Psoas muscle (tissue), 8 donors: ENCODE measurements at places on chromosomes 1 and 21. TPM values are rescaled to one million over a fixed set of nuclear protein-coding genes. Genes with fewer than 3 reads are reported as not detected.

Gene TMEM81
- 3.6 TPM for total RNA-seq

Gene S100A14
- not detected for total RNA-seq

DNA sequence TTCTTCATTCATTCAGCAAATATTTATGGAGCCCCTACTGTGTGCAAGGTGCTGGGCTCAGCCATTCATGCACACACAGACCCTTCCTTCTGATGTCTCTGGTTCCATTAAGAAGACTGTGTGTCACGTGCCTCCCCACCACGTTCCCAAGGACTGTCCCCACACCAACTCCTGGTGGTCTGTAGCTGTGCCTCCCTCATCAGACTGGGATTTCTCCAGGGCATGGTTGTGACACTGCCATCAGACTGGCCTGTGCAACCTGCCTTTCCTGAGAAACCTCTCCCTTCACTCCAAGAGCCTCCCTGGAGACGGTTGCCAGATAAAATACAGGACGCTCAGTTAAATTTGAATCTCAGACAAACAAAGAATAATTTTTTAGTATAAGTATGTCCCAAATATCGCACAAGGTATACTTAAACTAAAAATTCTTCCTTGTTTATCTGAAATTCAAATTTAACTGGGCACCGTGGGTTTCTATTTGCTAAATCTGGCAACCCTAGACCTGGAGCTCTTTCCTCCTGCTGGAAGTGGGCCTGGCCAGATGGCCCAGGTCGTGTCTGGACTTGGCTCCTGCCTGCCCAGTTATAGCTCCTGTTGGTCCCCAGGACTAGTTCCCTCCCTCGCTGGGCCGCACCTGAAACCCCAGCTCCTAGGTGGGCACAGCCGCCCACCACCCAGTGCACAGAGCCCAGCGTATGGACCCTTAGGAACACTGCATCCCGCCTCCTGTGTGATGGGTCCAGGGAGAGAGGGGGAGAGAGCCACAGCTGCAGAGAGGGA, 76.9 kb downstream of the RAP1GAP start:
- DNase-seq: no peak

GRCh38 chr1:107896936-107897335, 68.0 kb downstream of the VAV3 start:
- DNase-seq: no peak

DNA sequence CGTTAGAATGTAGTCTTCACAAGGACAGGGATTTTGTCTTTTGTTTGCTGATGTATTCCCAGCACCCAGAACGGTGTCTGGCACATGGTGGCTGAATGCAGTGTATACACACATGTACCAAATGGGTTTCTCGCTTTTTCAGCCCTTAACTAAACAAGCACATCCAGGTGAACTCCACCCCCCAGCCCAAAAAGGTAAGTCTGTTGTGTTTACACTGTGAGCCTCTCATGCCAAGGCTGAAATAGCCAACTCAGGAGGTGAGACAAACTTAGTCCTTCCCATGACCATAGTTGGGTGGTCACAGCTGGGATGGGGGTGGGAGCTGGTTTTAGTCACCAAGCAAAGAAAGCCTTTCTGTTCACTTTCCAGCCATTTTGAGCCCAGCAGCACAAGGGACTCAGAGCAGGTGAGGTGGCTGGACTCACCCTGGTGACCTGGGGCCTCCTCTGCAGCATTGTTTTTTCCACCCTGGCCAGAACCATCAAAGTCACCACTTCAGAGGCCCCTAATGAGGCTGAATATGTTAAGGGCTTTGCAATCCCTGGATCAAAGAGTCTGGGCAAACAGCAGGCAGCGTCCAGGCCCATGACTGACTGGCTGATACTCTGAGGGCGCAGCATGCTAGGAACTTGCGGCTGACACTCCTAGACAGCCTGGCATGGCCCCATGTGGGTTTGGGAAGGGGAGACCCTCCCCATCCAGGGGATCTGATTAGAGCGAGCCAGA, 8.7 kb downstream of the TENT5B start:
- DNase-seq: no peak

GRCh38 chr1:101141376-101141775, 95.4 kb upstream of the S1PR1 start:
- DNase-seq: no peak

- no peak for DNase-seq
Observed at GRCh38 chr1:158169105-158169504, 11.6 kb upstream of the CD1D start.

DNA sequence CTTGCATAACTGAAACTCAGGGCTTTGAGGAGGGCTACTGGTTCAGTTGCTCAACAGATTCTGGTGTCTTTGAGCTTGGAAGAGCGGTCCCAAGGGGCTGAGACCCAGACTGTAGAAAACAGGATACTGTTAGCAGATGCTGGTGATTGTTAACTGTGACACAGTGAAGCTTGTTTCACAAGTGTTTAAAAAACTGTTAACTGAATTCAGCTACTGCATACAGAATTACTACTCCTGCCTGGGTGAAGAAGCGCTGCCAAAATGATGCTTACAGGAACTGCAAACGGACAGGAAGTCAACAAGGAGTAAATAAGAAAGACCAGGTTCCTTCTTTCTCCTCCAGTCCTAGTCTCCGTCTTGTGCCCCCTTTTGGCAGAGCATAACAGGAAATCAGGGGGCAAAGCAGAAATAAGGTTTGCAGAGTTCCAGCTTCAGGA, 195.3 kb upstream of the USP25 start:
- DNase-seq: no peak

DNA sequence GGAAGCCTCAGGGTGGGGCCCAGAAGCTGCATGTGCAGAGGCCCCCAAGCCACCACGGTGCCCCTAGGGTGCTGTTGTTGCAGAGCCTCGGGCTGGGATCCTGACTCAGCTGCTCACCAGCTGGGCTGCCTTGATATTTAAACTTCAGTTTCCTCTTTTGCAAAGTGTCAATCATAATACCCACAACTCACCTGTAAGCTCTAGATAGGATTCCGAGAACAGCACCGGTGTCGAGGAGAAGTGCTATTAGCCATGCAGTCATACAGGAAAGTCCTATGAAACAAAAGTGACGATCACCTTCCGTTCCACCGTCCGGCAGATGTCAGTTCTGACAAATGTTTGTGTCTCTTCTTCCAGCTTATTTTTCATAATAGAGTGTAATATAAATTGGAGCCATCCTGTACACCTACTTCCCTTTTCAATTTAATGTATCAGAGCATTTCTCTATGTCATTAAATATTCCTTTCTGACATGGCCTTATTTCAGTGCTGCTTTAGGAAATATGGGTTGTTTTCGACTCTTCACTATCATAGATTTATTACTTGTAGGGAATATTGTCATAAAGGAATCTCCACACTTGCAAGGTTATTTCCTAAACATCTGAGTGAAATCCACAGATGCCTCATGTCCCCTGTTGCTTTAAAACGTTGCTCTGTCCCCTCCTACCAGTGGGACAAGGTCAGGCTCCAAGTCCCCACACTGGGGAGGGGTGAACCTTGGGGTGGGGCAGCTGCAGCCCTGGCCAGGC, 100.8 kb downstream of the SIK1 start:
- DNase-seq: no peak

DNA sequence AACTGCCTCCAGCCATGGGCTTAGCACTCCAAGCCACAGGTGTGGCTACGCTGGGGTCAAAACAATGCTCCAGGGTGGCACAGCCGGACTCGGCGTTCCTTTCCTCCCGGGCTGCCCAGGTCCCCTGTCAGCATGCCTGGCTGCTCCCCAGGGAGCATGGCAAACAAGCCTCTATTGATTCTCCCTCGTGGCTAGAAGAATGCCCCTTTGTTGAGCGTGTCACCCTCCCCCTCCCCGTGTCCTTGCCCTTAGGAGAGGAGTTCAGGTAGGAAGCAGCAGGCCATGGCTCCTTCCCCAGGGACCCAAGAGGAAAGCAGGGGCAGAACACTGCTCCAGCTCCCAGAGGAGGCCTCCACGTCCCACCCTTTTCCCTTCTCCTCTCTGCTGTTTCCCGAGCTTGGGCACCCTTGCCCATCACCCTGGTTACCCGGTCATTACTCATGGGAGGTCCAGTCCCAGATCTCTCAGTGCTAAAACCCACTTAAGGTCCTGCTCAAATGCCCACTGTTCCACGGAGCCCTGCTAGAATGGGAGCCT, 57.4 kb upstream of the CITED4 start:
- no peak for DNase-seq
